T1000 (cell line): ENCODE measurements at places on chromosomes 16 and 17.

- DNase-seq: no peak
Measured at GRCh38 chr17:70190959-70191805, 21.9 kb downstream of the KCNJ2 start.

DNA sequence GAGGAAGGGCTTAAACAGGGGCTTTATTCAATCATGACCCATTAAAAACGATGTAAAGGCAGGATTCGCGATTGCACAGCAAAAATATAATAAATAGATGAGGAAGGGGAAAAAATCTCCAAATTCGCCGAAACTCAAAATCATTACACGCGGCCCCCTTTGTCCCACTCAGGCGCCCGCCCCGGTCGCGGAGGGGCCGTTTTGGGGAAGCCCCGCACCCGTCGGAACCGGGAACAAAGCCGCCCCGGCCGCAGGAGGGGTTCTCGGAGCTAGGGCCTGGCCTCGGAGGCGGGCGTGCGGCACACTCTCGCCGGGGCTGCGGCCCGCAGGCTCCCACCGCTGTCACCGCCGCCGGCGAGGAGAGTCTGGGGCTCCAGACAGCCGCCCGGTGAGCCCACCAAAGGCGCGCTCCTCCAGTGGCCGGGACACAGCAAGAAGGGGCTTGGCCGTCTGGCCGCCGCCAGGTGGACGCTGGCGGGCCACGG is 521 bp downstream of the C16orf87 start:
- no peak for DNase-seq

GRCh38 chr17:7586673-7587419 is 3.0 kb downstream of the SOX15 start:
- DNase-seq: no peak

DNA sequence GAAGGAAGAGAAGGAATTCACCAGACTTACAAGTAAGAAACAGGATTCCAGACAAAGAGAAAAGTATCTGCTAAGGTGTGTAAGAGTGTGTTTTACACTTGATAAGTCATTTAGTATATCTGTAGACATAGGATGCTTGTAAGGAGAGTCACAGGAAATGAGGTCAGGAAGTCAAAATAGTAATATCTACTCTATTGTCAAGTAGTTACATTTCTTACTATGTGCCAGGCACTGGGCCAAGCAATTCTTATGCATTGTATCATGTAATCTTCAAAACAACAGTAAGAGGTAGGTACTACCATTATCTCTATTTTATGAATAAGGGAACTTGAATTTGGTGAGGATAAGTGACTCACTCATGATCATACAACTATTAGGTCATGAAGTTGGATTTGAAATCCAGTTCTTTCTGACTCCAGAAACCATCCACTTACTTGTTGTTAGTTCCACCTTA is 129.1 kb downstream of the SNX11 start:
- DNase-seq: no peak

DNA sequence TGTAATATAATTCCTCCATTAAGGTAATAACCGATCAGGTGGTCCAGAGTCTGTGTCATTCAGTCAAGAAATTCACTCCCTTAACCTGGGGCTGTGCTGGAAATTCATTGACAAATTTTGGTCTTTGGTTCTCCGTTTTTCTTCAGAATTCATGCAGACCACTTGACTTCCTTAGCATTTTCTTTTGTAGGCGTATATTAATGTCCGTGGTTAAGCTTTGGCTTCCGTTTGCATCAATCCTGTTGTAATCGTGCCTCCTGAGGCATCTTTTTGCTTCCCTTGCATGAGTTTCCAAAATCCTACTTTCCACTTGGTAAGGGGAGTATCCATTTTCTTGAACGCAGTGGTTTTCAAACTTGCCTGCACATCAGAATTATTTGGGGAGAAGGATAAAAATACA is 9.0 kb downstream of the LRRC37B start:
- DNase-seq: no peak
